ENCODE measurements at places on chromosomes 4 and X.

GRCh38 chr4:184439856-184440594 is 34.3 kb downstream of the IRF2 start:
- DNase-seq = no peak

- DNase-seq = no peak
These were observed 94.0 kb upstream of the TBL1X start for GRCh38 chrX:9370893-9371292.

DNA sequence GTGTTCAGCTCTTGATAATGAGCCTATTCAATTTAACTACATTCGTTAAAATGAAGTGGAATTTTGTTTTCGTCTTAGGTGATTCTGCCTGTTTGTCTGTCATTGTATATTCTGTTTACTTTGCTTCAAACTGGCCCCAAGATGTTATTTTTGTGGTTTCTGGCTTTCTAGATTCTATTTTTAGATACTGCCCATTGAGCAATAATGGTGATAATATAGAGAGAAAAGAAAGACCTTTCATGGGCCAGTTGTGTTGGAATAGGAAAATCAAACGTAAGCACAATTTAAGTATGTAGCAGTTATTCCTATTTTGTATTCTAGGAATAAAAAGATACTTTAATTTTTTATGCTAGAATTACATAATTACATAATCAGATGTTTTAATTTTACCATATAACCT is 4.0 kb downstream of the CDKN2AIP start:
- DNase-seq = no peak

GRCh38 chrX:16853537-16853936 is 16.6 kb downstream of the RBBP7 start:
- no peak for DNase-seq

GRCh38 chrX:16476009-16476408 is 173.9 kb upstream of the S100G start:
- no peak for DNase-seq

GRCh38 chrX:1307626-1308340 is 28.8 kb upstream of the IL3RA start:
- DNase-seq = no peak

- DNase-seq = no peak
These were observed 2.3 kb downstream of the LINC00632 start for GRCh38 chrX:140711894-140712293.

DNA sequence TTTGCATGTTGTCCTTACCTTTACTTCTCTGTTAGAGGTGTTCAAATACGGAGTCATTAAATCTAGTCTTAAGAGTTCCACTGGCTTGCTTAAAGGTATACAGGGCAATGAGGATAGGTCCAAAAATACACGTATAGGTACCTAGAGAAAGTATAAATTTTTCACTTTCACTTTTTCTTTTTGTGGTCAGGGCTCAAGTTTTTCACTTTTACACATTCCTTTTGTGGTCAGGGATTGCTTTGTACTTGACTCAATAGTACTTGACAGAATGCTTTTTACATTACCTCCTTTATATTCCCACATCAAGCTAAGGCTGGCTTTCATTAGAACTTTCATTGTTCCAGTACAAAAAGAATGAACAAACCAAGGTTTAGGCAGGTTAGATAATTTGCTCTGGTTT is 21.7 kb downstream of the TMEM184C start:
- no peak for DNase-seq

DNA sequence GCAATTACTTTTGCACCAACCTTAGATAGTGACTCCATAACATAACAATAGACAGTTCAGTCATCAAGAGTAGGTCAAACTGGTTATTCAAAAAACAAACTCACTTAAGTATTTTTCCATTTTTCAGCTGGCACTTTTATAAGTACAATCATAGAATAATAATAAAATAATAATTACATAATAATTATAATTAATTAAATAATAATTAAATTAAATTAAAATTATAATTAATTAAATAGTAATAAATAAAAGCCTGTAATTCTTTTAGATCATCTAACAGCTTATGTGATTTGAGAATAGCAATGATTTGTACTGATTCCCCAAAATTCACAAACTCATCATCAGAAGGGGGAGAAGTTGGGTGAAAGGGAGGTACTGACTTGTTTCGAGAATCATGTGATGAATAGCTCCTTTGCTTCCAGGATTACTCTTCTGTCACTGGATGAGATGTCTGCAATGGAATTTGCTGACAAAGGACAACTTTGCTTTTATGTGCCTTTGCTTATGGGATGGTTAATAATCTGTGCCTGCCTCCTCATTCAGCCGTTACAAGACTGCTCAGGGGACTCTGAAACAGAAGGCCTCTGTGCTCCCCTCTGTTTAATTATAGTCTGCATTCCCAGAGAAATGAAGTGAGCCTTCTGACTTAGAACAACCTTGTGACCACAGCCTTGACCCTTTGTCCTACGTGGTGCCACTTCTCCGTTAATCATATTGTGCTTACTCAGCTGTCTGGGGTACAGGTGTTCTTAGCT is 104.8 kb upstream of the ENPEP start:
- no peak for DNase-seq

GRCh38 chrX:125620715-125621587 is 301.3 kb downstream of the TEX13C start:
- DNase-seq = no peak

GRCh38 chrX:35625714-35626113 is 172.4 kb upstream of the MAGEB16 start:
- no peak for DNase-seq

DNA sequence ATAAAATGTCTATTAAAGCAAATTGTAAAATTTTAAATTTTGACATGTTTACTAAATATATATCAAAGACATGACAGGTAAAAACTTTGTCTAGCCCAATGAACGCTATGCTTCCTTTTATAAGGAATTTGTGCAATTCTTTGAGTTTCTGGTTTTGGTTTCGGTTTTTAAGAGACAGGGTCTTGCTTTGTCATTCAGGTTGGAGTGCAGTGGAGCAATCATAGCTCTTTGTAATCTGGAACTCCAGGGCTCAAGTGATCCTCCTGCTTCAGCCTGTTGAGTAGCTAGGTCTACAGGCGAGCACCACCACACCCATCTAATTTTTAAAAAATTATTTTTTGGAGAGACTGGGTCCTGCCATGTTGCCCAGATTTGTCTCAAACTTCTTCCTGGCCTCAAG is 60.7 kb downstream of the BLTP1 start:
- DNase-seq = no peak

DNA sequence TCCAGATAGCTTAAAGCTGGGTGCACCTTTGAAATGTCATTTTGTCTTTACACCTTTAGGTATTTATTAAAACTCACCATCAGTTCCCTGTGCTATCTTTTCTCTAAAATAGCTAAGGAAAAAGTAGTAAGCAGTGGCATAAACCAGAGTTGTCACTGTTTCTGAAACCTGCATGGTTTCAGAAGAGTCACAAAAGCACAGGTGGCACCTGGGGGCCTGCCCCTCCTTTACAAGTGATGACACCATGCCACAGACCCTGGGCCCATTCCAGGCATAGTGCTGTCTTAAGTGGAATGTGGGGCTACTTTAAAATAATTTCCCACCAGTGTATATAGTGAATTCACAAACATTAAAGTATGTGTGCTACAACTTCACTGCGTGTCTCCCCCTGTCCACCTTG is 47.8 kb downstream of the DCUN1D4 start:
- DNase-seq = no peak

GRCh38 chr4:108160741-108161352 is 7.9 kb downstream of the LEF1 start:
- DNase-seq = no peak

GRCh38 chrX:16814597-16814996 is 28.3 kb downstream of the TXLNG start:
- DNase-seq = no peak

GRCh38 chr4:25142468-25142867 is 17.8 kb downstream of the SEPSECS start:
- no peak for DNase-seq

DNA sequence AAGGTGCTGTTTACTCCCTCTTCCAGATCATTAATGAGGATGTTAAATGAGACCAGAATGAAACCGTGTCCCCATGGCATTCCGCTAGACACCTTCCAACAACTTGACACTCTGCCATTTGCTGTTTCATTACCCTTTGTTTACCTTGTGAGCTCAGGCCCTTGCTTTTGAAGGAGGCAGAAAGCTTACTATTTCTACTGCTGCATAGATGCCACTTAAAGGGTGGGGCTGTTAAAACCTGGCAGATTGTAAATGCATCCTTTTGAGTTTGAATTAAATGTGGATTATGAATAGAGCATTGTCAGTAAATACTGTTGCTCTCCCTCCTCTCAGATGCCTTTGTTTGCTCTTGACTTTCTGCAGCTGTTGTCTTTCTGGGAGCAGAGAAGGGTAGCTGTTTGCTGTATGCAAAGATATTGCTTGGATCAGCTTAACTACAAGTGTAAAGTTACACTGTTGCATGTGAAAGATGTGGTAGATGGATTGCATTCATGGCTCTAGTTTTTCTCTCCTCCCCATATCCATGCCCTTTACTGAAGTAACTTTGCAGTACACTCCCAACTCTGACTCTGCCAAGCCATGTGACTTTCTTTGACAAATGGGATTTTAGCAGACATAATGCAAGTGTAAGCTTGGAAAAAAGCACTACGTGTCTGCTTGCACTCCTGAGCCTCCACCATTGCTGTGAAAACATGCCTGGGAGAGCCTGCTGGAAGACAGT is 75.0 kb upstream of the DHX15 start:
- no peak for DNase-seq

GRCh38 chrX:5971300-5971699 is 257.4 kb downstream of the NLGN4X start:
- DNase-seq = no peak

DNA sequence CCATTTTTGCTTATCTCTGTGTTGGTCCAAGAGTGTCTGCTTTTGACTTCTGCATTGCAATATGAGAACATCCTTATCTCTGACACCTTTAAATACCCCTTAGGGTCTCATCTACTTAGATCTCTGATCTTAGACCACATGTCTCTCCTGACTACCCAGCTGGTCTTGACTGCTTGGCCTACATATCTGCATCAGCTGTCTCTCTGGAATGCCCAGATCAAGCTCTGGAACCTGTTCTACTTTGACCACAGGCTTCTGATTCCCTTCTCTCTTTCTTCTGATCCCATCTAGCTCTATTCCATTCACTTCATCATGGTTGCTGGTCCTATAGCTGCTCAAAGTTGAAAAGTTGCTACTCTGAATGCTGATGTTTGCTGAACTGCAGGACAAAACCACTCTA is 301.2 kb downstream of the MAPK10 start:
- no peak for DNase-seq

- DNase-seq = no peak
These were observed 40.8 kb downstream of the FAM241A start for GRCh38 chr4:112185740-112186670.

GRCh38 chrX:37047776-37048175 is 39.6 kb downstream of the FAM47C start:
- DNase-seq = no peak

DNA sequence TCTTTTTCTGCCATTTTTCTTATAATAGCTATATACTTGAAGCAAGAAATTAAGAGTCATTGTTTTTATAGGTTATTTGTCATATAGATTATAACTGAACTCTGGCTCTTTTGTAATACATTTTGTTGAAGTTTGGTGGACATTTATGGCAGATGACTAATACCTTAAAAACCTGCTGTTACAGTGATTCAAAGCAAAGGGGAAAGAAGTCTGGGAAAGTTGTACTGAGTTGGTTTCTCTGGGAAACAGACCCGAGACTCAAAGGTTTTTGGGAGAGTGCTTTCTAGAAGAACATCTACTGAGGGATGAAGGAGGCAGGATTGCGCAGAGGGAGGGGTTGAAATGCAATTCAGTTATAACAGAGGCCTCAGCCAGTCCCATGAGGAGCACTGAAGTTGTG is 35.9 kb downstream of the NAP1L5 start:
- no peak for DNase-seq

DNA sequence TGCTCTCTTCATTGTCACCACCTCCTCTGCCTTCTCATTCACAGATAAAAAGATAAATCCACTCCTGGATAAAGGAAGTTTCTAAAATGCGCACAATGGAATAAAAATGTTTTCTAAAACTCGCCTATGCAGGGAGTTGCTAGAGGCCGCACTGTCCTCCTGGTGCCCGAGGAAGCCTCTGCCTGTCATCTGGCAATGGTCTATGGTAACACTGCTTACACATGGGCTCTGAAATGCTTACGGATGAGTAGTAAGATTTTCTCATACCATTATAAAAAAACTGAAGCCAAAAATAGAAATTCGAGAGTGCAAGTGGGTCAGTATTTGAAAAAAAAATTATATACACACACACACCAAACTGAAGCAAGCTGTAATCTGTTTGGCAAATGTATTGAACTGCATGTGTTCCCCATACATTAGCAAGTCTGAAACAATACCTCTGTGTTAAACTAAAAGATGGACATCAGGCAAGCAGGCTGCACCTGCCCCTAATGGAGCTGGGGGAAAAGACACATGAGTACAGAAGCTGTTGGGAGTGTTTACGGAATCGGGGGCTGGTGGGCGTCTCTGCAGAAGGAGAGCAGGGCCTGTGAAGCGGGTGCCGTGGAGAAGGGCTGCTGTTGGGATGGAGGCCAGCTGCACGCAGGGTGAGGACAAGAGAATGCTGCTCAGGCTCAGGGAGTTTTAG is 103.3 kb upstream of the FAT1 start:
- no peak for DNase-seq

GRCh38 chrX:22097012-22097694 is 65.0 kb downstream of the PHEX start:
- DNase-seq = no peak

DNA sequence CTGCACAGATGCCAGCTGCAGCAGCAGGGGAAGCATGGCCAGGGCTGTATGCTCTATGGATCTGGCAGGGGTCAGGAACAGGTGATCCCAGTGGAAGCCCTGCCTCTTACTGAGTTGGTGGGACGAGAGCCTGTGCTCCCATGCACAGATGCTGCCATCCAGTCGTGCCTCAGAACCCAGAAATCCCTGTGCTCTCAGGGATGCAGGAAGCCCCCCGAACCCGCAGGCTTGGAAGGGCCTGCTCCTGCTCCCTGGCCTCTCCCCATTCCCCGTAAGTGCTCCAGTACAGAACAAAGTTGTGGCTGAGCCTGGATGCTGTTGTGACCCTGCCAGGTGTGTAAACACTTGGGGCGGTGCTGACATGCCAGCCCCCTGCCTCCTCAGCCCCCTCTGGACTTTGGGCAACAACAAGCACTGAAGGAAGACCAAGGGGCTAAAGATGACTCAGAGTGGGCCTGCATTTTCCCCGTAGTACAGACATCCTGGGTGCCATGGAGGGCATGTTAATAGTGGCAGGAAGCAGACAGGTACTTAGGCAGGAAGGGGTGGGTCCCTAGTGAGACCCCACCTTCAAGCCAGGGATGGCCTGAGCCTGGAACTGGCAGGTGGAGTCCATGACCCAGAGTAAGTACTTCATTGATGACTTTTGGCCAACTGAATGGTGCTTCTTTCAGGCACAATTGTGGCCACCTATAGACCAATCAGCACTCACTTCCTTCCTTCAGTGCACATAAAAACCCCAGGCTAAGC is 1640.7 kb downstream of the C4orf33 start:
- DNase-seq = no peak

DNA sequence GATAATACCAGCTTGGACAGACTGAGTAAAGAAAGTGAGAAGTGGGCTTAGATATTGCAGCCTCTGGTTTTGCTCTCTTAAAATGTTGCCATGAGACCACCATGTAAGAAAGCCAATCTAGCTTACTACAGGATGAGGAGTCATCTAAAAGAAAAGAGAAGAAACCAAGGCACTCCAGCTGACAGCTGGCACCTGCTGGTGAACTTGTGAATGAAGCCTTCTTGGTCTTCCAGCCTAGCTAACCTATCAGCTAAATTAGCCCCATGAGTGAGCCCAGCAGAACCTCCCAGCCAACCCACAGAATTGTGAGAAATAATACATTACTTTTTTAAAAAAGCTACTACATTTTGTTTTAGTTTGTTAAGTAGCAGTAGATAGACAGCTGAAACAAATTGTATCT is 154.5 kb upstream of the QRFPR start:
- DNase-seq = no peak

Data from activated effector memory CD4-positive, alpha-beta T cell treated with anti-CD3 and anti-CD28 coated beads, Interleukin-2, amount 50 U/mL, for 16 hours (primary cell).